Uterus (tissue), 4 donors: ENCODE measurements at places on chromosomes 12 and 14. TPM values are rescaled to one million over a fixed set of nuclear protein-coding genes. Genes with fewer than 3 reads are reported as not detected.

DNA sequence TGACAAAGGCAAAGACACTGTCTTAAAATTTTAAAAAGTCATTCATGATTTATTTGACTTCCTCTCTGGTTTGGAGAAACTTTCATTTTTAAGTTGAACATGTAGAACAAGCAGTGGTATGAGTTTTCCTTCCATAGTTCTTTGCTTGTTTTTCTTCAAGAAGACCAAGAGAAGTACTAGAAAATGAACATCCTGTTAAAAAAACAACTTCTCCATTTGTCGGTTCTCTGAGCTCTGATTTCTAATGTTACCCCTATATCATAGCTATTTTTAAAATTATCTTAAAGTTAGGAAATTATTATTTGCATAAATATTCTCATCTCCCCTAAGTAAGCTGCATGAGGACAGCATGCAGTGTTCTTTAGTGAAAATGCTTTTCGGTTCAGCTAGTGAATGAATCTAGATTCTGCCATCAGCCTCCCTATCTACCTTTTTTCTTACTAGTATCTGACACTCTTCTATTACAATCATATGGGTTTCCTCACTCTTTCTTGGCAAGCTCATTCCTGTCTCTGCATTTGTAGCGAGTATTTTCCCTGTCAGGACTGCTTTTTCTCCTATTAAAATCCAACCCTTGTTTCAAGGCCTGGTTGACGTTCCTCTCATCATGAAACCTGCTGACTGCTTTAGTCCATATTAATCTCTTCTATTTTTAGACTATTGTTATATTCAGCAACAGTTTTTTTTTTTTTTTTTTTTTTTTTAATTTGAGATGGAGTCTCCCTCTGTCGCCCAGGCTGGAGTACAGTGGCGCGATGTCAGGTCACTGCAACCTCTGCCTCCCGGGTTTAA is 15.8 kb downstream of the DIP2B start:
- no peak for DNase-seq

DNA sequence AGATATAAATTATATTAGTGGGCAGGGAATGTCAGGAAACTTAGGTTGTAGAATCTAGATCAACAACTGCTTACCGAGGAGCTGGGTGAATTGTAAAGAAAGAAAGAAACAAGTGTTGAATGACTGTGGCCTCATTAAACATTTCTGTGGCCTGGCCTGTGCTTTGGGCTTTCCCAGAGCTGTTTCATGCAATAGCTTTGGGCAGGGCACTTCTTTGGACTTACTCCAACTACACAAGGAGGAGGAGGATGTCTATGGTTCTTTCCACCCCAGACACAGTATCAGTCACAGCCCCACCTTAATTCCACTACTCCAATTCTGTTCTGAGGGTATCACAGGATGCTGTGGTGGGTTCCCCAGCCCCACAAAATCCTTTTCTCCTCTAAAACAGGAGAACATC is 38.0 kb downstream of the DPF3 start:
- no peak for DNase-seq

- DNase-seq = no peak
These were observed 46.4 kb downstream of the CHST11 start for GRCh38 chr12:104503191-104503590.

RPS6KA5 gene
- 3.8 TPM for total RNA-seq

RPS6KL1 gene
- not detected for total RNA-seq

- no peak for DNase-seq
These were observed 96.2 kb downstream of the ITPR2 start for GRCh38 chr12:26736563-26737486.

- DNase-seq = no peak
These were observed 244.4 kb upstream of the FOXN3 start for GRCh38 chr14:89661392-89661791.

- no peak for DNase-seq
These were observed 5.0 kb downstream of the CCND2 start for GRCh38 chr12:4278329-4279197.

- DNase-seq = no peak
These were observed 316.0 kb upstream of the NOVA1 start for GRCh38 chr14:26913786-26914185.

TTLL5 gene
- total RNA-seq = 35.7 TPM

MYO1H gene
- not detected for total RNA-seq

GRCh38 chr14:31124197-31124596 is 83.4 kb downstream of the HECTD1 start:
- DNase-seq = no peak

SLC6A12 gene
- 0.28 TPM for total RNA-seq

DNA sequence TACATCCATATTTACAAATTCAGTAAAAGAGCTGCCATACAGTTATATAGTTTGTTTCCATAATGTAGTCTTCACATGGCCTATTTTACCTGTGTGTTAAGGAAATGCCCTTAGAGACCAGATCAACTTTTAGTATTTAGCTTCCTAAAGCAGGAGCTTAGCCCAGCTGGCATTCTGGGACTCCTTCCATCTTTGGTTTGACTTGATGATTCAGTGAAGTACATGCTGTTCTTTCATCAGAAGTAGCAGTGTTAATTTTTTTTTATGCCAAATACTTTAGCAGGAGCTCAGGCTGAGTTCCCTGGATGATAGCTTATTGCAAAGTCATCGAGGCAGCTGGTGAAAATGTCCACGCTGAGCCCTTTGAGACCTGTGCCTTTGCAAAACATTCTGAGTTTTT is 101.0 kb downstream of the FOXG1 start:
- DNase-seq = no peak

DNA sequence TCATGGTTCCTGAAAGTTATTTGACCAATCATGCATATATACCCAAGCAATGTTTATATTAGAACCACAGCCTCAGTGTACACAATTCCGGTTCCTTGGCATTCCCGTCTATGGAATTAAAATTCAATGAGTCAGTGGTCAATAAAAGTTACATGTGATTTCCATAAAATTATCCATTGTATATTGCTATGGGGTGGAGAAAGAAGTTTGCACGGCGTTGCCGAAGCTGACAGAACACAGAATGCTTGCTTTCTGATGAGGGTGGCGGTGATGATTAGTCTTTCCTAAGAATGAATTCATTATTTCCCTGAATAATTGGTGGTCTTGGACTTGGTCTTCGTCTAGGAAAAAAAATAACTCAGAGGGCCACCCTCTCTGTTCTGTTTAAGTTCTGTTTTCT is 214.1 kb downstream of the ANO2 start:
- no peak for DNase-seq

DNA sequence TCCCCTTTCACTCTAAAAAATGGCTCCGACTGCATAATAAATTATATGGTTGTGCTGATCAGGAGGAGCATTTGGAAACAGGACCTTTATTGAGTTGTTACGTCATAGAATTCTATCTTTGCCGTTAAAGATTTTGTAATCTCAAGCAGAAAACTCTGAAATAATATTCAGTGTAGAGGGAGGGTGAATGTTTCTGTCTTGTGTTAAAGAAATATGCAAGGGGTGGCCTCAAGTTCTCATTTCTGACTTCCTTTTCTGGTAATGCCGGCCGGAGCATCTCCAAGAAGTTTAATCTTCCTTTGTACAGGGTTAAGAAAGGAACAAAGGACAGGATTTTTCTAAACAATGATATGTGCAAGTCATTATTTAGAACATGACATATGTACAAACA is 165.1 kb downstream of the SLC38A4 start:
- no peak for DNase-seq

FBXO33 gene
- 19.1 TPM for total RNA-seq

OR4M1 gene
- not detected for total RNA-seq

DNA sequence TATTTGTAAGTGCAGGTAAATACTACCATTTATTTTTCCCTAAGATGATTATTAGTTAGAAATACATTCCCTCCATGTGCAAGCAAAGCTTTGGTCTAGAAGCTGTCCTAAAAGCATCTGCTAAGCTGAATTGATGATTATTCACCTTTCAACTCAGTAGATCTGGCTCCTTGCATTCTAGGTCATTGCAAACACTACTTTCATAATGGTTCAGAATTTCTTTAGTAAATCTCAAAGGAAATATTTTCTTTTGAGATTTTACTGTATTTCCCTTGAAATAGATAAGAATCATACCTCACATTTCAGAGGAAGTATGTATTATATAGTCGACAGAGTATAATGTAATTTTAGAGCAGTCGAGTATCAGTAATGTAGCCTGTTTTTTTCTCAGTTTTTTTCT is 2.4 kb downstream of the ETNK1 start:
- DNase-seq = no peak

GPR65 gene
- total RNA-seq = 2.4 TPM

OASL gene
- 0.82 TPM for total RNA-seq

DNA sequence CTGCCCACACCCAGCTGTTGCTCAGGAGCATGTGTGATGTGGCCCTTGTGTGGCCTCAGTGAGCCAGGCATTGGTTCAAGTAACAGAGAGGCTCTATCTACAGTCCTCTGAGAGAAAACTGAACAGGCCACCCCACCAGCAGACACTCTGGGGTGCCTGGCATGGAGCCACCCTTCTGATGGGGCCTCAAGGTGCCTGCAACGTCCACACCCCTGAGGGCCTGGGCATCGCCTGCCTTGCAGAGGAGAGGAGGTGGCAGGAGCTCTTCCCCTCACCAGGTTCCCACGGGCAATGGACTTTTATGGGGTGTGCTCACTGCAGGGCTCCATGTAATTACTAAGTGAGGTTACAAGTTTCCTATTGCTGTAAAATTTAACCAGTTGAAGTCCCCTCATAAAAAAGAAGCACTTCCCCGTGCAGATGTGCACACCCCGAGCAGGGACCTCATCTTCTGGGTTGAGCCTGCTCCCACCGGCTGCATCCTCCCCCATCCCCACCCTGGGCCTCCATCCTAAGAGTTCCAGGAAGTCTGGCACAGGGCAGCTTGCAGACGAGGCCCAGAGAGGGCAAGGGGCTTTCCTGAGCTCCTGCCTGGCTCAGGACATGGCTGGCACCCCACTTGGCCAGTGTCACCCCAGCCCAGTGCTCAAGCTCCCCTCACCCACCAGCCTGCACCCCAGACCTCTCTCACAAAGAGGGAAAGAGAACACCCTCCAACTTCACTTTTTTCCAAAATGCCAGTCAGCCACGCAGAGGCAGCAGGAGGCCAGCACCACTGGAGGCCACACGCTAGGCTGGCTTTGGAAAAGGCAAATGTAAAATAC is 270.4 kb upstream of the RTL1 start:
- no peak for DNase-seq

DNA sequence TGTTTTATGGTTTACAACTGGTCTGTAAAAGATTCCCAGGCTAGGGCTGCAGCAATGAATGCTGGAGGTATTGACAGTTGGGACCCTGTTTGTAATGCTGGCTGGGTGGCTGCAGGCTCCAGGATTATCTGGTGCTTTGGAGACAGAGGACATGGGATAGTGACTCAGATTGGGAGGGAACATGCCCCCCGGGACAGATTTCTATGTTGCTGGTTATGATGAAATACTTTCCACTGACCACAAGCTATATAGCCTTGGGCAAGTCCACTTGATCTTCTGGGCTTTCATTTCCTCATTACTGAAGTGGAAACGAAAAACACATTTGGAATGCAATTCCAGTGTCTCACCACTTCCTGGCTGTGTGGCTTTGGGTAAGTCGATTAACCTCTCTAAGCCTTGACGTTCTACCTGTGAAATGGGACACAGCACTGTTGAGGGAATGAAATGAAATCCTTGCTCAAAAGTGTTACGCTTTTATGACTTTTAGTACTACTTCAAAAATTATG is 6.3 kb upstream of the TPCN1 start:
- DNase-seq = peak; percentile 59

DNA sequence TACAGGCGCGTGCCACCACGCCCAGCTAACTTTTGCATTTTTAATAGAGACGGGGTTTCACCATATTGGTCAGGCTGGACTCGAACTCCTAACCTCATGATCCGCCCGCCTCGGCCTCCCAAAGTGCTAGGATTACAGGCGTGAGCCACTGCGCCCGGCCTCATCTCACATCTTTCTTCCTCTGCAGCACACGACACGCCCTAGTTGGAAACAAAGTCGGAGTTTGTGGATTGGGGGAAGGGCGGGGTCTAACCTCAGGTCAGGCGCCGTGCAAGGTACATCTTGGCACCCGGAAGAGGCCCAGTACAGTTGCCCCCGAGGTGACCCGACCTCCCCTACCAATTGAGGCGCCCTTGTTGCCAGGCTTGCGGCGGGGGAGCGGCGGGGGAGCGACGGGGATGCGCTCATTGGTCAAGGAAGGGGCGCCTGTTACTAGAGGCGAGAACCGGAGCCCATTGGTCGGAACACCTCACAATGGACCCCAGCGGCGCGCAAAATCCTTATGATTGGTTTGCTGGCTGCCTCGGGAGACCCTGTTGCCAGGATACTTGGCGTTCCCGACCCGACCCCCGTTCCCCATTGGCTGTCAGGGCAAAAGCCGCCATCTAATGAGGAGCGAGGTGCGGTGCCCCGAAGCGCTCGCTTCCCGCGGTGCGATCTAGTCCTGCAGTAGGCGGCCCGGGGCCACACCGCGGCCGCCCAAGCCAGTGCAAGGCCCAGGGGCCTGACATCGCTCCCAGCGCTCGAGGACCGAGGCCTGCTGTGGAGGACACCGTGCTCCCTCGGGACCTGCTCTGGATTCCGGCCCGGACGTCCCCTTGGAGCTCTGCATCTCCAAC is at the start of gene REC8:
TSS of gene REC8 (plus strand) at position 659 of the 839 bp plus-strand sequence. CDS start 473 bp downstream, outside the sequence.
- DNase-seq = peak; percentile 81

DNA sequence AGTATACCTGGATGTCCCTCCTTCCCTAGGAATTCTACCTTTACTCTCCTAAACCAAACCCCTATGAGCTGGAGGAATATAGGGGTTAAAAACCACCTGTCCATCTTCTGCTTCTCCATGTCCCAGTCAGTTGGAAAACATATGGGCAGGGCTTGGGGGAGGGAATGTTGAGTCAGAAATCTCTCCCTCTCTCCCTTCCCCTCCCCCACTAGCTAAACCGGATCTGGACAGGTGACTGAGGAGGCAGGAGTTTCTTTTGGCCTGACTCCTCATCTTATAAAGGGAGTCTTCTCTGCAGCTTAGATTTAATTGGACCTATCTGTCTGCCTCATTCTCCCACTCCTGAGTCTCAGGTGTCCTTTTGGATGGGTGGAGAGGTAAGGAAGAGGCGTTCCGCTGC is 6.1 kb downstream of the ERBB3 start:
- no peak for DNase-seq

COCH gene
- not detected for total RNA-seq

- no peak for DNase-seq
These were observed 48.4 kb upstream of the TMTC2 start for GRCh38 chr12:82638324-82638723.
